Gastroesophageal sphincter (tissue), 4 donors: ENCODE measurements at places on chromosomes 5 and 9. TPM values are rescaled to one million over a fixed set of nuclear protein-coding genes. Genes with fewer than 3 reads are reported as not detected.

Gene TRPM3
- total RNA-seq = 1.2 TPM

Gene RAI14
- total RNA-seq = 143 TPM

Gene SOHLH1
- total RNA-seq = not detected

Gene PLCXD3
- 5.1 TPM for total RNA-seq

GRCh38 chr5:2142456-2142954 is 259.8 kb upstream of the IRX4 start:
- no peak for ATAC-seq

DNA sequence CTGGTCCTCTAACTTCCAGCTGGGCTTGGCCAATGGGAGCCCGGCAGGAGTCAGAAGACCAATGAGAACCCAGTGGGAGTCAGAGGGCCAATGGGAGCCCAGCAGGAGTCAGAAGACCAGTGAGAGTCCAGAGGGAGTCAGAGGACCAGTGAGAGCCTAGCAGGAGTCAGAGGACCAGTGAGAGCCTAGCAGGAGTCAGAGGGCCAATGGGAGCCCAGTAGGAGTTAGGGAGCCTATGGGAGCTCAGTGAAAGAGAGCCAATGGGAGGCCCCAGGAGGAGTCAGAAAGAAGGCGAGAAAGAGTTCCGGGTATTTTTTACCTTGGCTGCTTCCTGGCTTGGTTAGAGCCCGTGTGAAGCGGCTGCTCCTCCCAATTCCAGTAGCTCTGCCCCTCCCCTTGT is 191.0 kb downstream of the GABBR2 start:
- no peak for ATAC-seq

DNA sequence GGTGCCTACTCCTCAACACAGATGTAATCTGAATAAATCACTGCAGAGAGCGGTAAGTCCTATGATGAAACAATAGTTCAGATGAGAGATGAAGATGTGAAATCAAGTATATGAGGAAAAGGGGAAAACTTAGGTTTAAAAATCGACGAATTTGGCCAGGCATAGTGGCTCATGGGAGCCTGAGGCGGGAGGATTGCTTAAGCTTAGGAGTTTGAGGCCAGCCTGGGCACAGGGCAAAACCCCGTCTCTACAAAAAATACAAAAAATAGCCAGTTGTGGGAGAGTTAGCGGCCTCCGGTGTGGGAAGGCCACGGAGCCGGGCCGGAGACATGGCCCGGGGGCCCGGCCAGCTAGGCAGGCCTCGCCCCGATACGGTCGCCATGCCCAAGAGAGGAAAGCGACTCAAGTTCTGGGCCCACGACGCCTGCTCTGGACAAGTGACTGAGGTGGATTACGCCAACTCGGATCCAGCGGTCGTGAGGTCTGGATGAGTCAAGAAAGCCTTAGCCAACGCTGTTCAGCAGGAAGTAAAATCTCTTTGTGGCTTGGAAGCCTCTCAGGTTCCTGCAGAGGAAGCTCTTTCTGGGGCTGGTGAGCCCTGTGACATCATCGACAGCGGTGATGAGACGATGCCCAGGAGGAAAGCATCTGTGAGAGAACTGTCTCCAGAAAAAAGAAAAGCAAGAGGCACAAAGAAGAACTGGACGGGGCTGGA is 62.8 kb upstream of the SUB1 start:
- ATAC-seq = peak; percentile 70

- no peak for ATAC-seq
Measured at GRCh38 chr5:164672931-164673694, 1167.7 kb downstream of the MAT2B start.

- ATAC-seq = no peak
Measured at GRCh38 chr5:34571677-34572041, 84.5 kb upstream of the RAI14 start.

GRCh38 chr5:117614408-117614807 is 1039.8 kb upstream of the SEMA6A start:
- no peak for ATAC-seq

DNA sequence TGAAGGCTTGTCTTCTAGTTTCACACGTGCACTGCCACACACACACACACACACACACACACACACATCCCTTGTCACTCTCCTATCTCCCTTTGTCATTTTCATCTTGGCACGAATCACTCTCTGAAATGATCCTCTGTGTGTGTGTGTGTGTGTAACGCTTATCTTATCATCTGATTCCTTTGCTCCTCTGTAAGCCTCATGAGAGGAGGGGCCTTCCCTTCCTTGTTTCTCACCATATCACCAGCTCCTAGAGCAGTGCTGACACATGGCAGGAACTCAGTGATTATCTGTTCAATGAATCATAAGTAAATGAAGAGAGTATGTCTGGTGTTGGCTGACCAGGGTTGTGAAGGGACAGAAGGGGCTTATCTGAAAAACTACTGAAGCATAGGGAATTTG is 53.3 kb downstream of the PDE4D start:
- ATAC-seq = no peak

GRCh38 chr9:6827439-6828145 is 69.8 kb downstream of the KDM4C start:
- ATAC-seq = no peak

- no peak for ATAC-seq
Measured at GRCh38 chr9:134357631-134358025, 31.4 kb downstream of the RXRA start.

- ATAC-seq = peak; percentile 51
Measured at GRCh38 chr5:147805030-147805454, 22.5 kb upstream of the JAKMIP2 start.

DNA sequence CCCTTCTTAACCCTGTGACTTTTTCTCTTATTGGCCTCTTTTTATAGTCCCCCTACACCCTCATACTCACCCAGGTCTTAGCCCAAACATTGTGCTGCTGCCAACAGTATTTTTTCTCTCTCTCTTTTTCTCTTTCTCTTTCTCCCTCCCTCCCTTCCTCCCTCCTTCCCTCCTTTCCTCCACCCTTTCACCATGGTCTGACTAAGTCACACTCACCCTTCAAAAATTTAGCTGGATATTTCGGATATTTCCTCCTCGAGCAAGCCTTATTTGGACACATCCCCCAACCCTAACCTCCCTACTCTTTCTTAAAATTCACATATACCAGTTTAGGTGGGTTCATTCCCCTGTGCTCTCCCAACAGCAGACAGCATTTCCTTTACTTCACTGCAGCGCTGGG is 64.7 kb downstream of the FGF1 start:
- no peak for ATAC-seq

DNA sequence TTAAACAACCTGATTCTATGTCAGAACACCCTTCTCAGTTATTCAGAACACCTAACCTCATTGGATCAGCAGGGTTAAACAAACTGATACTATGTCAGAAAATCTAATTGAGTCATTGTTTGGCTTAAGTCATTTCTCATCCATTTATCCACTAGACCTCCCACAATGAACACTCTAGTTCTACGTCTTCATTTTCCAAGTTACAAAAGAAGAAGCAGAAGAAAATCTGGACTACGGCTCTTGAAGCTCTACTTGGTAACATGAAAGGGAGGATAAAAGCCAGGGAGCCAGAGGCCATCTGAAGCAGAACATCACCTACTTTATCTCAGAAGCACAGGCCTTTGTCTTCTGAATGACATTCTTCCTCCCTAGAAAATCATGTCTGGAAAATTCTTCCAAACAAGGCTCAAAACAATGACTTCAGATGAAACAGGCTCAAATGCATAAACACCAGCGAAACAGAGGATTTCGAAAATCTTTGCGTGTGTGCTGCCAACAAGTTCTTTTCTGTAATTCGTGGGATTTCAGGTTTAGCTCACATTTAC is 35.4 kb upstream of the TGFBI start:
- peak; percentile 54 for ATAC-seq
